ENCODE measurements at places on chromosomes 3 and 15.
A peak's percentile ranks its signal among the peaks of the same experiment; 100 is the strongest.

DNA sequence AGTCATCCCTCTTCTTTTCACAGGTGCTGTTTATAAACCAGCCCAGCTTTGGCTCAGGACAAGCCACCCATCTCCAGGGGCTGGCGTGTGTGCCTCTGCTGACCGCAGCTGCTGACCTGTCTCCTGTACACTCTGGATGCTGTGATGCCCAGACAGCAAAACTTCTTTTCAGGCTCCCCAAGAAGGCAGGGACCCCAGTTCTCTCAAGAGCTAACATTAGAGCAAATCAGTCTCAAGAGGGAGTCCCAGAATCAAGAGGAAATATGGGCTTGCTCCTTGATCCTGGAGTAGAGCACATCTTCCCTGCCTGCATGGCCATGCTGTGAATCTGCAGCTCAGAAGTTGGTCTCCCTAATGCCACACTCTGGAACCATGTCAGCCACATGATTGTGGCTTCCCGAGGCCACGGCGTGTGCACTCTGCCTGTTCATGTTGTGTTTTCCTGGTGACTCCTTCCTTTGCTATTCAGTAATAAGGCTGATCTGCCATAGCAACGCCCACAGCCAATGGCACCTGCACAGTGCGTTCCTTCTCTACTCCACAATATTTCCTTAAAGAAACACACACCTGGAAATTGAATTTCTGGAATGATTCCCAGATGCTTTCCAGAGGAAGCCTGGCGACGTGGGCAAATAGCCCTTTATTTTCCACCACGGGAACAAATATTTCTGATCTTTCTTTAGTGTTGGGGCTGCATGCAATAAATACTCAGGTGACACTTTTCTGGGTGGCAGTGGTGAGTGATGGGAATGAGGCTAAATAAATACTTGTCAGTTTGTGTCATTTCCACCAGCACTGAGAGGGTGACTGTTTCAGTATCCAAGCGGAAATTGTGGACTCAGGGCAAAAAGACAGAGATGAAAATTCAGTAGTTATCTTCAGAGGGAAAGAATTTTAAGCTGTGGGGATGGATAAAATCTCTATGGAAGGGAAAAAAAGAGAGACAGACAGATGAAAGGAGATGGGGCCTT is 21.9 kb upstream of the THSD4 start:
- DNase-seq: no peak

- DNase-seq: no peak
These were observed 8.5 kb upstream of the SLC24A5 start for GRCh38 chr15:48112242-48112641.

GRCh38 chr15:84750583-84751092 is 2.2 kb downstream of the ZNF592 start:
- DNase-seq: no peak

- DNase-seq: no peak
These were observed 475.4 kb downstream of the AGBL1 start for GRCh38 chr15:86555098-86555497.

DNA sequence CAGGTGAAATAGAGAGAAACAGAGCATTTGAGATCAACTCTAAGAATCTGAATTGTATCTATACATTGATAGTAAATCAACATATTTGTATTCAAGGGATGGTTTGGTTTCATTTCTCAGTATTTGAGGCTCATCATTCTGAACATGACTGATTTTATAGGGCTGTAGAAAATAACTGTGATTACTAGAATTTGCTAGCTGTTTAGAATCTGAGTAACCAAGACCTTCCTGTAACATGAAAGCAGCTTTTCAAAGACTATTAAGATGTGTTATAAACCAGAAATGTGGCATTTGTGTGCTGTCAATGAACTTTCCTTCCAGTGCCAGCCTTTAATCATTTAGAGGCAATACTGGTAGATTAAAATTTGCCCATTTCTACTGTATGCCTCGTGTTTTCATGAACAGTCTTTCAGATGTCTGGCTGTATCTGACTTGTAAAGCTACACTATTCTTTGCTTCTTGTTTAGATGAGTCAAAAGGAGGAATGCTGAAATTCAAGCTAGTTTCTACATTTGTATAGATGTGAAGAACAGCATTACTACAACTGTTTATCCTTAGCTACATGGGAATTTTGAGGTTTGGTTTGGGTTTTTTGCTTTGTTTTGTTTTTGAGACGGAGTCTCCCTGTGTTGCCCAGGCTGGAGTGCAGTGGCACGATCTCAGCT is 137.3 kb upstream of the BHLHE40 start:
- no peak for DNase-seq

GRCh38 chr15:40452296-40453090 is 11.7 kb downstream of the BAHD1 start:
- no peak for DNase-seq

DNA sequence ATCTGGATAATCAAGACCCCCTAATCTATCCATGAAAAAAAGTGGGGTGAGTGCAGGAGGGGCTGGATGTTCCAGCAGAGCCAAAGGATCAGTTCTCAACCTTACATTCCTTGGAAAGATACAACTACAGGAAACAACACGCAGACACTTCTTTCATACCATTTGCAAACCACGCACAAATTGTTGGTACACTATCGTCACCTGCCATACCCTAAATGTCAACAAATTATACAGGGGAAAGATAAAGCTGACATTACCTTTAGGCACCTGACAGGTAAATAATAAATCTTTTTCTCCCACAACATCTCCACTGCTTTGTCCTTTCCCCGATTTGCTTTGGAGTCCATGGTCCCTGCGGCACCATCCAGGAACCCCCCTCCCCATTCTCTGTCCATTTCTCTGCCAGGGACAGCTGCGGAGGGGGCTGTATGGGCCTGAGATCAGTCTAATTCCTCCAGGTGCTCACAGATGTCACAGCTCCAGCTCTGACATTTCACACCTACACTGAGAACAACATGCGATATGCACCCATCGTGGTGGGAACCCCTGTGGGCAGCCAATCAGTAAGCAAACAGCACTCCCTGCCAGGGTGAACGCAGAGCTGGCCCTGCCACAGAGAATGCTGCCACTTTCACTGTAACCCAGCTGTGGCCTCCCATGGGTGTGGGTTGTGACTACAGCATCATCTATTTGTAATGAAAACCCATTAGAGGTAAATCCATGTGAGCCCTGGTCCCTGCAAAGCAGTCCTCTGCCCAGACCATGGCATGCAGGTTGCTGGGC is 37.7 kb upstream of the BCL2L10 start:
- no peak for DNase-seq

DNA sequence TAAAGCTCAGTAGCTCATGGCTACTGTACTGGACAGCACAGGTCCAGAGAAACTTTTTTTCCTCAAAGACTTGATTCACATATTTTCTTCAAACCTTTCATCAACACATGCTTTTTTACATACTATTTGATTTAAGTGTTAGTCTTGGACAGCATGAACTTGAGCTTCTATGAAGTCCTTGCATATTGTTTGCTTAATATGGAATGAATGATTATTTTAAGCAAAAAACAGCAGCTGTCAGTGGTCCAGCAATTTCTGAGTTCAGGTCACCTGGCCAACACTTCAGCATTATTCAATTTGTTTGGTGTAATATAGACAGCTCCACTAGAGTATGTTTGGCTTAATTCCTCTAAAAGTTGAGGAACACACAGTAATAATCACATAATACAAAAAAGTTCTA is 141.4 kb downstream of the PEX5L start:
- no peak for DNase-seq

DNA sequence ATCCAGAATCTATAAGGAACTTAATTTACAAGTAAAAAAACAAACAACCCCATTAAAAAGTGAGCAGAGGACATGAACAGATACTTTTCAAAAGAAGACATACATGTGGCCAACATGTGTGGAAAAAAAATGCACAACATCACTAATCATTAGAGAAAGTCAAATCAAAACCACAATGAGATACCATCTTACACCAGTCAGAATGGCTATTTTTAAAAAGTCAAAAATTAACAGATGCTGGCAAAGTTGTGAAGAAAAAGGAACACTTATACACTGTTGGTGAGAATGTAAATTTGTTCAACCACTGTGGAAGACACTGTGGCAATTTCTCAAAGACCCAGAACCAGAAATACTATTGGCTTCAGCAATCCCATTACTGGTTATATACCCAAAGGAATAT is 830.0 kb upstream of the ALCAM start:
- DNase-seq: no peak

DNA sequence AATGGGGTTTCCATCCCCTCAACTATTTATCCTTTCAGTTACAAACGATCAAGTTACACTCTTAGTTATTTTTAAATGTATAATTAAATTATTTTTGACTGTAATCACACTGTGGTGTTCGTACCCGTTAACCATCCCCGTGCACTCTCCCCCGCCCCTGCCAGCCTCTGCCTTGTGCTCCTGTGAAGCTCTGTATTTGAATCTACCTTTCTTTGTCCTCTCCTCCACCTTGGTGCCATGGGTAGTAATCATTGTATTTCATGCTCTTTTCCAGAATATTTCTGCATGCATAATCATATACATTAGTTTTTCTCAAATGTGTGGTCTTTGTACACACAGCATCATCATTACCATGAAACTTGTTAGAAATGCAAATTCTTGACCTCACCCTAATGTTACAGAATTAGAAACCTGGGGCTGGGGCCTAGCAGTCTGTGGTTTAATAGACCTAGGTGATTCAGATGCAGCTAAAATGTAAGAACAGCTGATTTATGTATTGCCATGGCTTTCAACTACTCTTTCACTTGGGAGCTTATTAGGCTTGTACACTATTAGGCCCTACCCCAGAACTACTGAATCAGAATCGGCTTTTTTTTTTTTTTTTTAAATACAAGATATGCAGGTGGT is 91.5 kb downstream of the STT3B start:
- DNase-seq: no peak

- no peak for DNase-seq
These were observed 2.4 kb upstream of the RASSF1 start for GRCh38 chr3:50342813-50343633.

DNA sequence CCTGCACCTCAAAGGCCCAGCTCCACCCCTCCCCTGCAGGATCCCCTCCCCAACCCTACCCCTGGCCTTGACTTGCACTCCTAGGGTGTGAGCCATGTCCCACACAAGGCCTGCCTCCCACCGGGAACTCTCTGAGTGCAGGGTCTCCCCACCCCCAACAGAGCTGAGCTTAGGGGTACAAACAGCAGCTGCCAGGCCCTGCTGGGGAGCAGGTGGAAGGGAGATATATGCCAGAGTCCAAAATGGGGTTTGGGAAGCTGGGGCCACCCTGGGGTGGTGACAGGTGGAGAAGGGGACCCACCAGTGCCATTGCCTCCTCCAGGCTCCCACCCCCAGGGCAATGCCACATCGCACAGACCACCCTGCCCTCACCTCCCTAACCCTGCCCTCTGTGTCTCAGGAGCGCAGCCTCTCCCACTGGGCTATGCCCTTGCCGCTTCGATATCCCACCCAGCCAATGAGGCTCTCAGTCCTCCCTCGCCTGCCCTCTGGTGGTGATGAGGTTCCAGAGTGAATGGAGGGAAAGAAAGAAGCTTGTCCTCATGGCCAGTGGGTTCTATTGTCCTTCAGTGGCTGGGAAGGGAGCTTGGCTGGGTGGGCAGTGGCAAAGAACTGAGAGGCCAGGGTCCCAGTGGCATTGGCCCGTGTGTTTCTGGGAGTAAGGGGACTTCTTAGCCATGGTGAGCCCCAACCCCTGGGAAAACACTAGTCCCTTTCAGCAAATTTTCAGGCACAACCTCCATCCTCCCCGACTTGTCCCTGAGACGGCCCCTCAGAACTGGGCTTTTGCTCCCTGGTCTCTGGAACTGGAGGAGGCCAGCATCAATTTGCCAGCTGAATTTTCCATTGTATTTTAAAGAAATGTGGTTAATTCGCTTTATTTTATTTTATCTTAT is 46.8 kb downstream of the CYP11A1 start:
- peak; percentile 14 for DNase-seq

DNA sequence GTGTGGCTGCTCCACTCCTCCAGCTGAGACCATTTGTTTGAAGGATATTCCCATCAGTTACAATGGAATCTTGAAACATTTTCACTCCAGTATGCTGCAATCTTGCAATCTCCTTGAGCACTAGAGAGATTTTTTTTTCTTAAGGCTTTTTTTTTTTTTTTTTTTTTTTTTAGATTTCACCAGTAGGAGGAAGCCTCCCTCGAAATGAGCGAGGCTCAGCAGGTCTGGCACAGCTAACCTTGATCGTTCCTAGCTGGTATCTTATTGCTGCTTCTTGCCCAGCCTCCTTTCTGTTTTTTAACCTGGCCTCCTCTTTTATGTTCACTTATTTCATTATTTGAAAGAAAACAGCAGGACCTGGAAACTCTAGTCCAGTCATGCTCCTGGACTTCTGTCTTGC is 48.1 kb downstream of the RAP2B start:
- DNase-seq: no peak

DNA sequence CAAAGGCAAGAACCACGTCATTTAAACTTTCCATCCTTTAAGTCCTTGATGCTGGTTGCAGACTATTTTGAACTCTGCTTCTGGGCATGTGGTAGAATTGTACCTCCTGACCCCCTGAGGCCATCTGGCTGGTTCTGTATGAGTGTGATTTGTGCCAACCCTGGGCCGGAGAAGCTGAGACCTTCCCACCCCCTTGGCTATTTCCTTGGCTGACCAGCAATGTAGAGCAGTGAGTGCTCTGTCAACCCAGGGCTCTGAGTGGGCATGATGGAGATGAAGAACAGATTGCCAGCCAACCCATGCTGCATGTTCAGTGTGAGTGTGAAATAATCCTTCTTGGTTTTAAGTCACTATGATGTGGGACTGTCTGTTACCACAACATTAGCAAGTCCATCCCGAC is 82.1 kb upstream of the RASGRP1 start:
- no peak for DNase-seq

GRCh38 chr3:5630406-5630805 is 442.9 kb downstream of the EDEM1 start:
- no peak for DNase-seq

GRCh38 chr3:143361589-143361988 is 242.0 kb downstream of the CHST2 start:
- DNase-seq: no peak

DNA sequence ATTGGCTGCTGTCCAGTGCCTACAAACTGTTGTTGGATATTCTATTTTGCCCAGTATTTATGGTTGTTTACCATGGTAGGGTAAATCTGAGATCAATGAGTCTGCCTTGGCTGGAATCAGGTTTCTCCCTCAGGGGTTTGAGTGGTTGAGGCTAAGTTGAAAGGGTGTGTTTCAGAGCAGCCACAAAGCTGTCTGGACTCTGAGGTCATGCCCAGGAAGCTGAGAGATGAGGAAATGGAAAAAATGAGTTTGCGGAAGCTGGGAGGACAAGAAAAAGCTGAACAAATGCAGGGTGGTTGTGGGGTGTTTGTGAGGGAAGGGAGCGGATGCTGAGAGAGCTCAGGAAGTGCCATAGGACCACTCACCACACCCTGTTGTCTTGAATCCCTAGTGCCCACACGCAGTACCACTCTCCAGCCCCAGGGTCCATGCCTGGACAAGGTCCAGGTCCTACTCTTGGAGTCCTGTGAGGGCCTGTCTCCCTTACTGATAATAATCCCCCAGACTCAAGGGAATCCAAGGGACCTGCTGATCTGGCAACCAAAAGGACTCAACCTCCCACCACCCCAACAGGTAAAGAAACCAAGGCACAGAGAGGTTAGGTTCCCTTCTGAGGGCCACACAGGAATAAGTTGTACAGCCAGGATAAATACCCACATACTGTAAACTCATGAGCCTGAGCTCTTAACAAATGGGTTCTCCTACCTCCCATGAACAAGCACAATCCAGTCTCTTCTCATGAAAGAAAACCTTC is 81.6 kb downstream of the PPCDC start:
- no peak for DNase-seq

- DNase-seq: no peak
These were observed 99.2 kb downstream of the AGBL1 start for GRCh38 chr15:86178845-86179244.

- no peak for DNase-seq
These were observed 51.9 kb upstream of the ADAMTSL3 start for GRCh38 chr15:83602021-83602420.

- no peak for DNase-seq
These were observed 627 bp downstream of the ACAD11 start for GRCh38 chr3:132659000-132659364.
